ENCODE measurements at places on chromosomes 1 and 21.

- no peak for DNase-seq
Observed at GRCh38 chr21:44425895-44426662, 29.2 kb upstream of the LRRC3 start.

GRCh38 chr1:213014642-213015041 lies 1.0 kb downstream of the ANGEL2 start:
- DNase-seq, result no peak

DNA sequence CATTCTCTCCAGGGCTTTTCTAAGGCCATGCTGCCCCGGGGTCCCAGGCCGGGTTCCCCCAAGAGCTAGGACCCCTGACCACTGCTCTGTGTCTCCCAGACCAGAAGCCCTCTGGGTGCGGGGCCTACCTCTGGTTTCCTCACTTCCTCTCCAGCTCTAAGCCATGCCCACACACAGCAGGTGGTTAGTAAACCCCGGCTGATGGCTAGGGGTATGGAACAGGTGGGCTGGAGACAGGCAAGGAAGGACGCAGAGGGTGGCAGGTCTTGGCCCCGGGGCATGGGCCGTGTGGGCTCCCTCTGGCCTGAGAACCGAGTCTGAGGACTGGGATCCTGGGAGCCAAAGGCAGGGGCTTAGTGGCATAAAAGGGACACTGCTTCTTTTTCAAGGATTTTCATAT lies 15.9 kb upstream of the PLCH2 start:
- DNase-seq, result no peak

- no peak for DNase-seq
Observed at GRCh38 chr1:58901008-58901407, 117.2 kb upstream of the JUN start.

DNA sequence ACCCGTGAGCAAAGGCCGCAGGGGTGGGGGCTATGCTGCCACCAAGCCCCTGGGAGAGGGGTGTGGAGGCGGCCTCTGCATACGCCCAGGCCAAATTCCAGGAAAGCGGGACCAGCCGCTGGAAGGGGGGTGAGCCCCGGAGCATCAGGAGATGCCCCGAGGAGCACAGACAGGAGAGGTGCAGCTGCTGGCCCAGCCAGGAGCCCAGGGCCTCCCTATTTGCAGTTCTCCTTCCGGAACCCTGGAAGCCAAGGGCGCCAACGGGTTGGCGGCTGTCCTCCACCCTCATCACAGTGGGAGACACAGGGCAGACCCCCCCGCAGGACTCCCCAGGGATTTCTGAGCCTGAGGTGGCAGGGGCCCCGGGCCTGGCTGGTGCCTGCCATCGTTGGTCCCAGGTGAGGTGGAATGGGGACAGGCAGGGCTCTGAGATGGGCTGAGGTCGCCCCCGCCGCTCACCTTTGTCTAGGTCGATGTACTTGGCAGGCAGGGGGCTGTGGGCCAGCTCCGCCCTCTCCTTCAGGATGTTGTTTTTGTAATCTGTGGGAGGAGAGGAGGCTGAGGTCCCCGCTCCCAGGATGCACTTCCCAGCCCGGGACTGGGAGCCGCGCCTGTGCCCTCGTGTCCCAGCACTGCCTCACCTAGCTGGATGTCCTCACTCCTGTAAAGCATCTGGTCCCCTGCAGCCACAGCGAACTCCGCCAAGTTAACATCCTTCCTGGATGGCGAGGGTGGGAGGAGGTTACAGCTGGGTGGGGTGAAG lies 4.4 kb upstream of the DVL1 start:
- no peak for DNase-seq

GRCh38 chr1:2283991-2284895 lies 56.1 kb downstream of the SKI start:
- DNase-seq, result no peak

DNA sequence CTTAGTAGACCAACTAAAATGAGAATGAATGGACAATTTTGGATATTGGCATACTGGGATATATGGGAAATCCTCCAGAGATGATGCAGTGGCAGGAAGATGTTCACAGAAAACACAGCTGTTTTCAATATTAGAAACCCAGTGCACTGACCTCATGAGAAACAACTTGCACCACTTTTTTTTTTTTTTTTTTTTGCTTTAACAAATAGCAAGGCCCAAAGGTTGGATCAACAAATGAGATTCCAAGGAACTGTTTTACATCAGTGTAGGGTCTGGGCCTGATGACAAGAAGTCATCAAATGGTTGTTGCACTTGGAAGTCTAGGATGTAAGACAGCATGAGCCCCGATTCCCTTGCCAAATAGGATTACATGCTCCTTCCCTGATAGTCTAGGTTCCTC lies 110.7 kb downstream of the SLC25A24 start:
- no peak for DNase-seq

- DNase-seq, result no peak
Observed at GRCh38 chr1:9251501-9251900, 16.9 kb downstream of the H6PD start.

All from stimulated activated CD4-positive, alpha-beta T cell treated with anti-CD3 and anti-CD28 coated beads, Interleukin-1b, Interleukin-23, amount 100 ng/mL, for 1 hour (primary cell).